H9 (cell line): ENCODE measurements at places on chromosomes 4 and X. TPM values are rescaled to one million over a fixed set of nuclear protein-coding genes. Genes with fewer than 3 reads are reported as not detected.
A peak's percentile ranks its signal among the peaks of the same experiment; 100 is the strongest.

GRCh38 chr4:137694138-137694537 lies 161.8 kb upstream of the PCDH18 start:
- DNase-seq: no peak
- no peaks in the 10 kb centered on the region for H3K27me3 ChIP-seq
- no peaks in the 10 kb centered on the region for H3K4me1 ChIP-seq
- no peak overlapping the region for H3K4me3 ChIP-seq
- H3K36me3 ChIP-seq: no peaks in the 10 kb centered on the region

The SOWAHD gene
- 0.92 and 0.98 TPM in 2 replicates for total RNA-seq

GRCh38 chr4:89847571-89848325 lies 10.8 kb upstream of the SNCA start:
- no peaks in the 10 kb centered on the region for H3K27me3 ChIP-seq
- H3K36me3 ChIP-seq: peaks cover 12% of the 10 kb centered on the region
- H3K4me3 ChIP-seq: no peak overlapping the region
- no peaks in the 10 kb centered on the region for H3K4me1 ChIP-seq
- H3K27ac ChIP-seq: no peak overlapping the region
- DNase-seq: no peak

DNA sequence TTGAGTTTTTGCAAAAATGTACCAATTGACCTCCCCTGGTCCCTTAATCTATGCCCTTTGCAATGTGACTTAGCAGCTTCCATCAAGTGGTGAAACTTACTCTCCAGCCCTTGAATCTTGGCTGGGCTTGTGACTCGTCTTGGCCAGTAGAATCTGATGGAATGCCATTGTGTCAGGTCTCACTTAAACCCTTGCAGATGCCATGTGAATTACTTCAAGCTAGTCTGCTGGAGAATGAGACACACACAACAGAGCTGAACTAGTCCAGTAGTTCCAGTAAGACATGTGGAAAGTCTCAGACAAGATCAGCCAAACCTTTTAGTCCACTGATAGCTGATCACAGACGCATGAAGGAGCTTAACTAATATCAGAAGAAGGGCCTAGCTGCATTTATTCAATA lies 567.8 kb upstream of the CPEB2 start:
- H3K4me3 ChIP-seq: no peak overlapping the region
- no peaks in the 10 kb centered on the region for H3K36me3 ChIP-seq
- H3K27ac ChIP-seq: no peak overlapping the region
- no peaks in the 10 kb centered on the region for H3K4me1 ChIP-seq
- no peak for DNase-seq

DNA sequence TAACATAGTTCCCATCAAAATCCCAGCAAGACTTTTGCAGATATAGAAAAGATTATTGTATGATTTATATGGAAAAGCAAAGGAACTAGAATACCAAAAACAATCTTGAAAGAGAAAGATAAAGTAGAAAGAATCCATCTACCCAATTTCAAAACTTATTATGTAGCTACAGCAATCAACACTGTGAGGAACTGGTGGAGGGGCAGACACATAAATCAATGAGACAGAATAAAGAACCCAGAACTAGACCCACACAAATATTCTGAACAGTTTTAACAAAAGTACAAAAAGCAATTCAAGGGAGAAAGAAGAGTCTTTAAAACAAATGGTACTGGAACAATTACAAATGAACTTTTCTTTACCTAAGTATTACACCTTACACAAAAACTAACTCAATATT lies 67.0 kb downstream of the LRBA start:
- H3K27ac ChIP-seq: no peak overlapping the region
- no peak for DNase-seq
- no peaks in the 10 kb centered on the region for H3K4me1 ChIP-seq
- H3K27me3 ChIP-seq: no peaks in the 10 kb centered on the region

DNA sequence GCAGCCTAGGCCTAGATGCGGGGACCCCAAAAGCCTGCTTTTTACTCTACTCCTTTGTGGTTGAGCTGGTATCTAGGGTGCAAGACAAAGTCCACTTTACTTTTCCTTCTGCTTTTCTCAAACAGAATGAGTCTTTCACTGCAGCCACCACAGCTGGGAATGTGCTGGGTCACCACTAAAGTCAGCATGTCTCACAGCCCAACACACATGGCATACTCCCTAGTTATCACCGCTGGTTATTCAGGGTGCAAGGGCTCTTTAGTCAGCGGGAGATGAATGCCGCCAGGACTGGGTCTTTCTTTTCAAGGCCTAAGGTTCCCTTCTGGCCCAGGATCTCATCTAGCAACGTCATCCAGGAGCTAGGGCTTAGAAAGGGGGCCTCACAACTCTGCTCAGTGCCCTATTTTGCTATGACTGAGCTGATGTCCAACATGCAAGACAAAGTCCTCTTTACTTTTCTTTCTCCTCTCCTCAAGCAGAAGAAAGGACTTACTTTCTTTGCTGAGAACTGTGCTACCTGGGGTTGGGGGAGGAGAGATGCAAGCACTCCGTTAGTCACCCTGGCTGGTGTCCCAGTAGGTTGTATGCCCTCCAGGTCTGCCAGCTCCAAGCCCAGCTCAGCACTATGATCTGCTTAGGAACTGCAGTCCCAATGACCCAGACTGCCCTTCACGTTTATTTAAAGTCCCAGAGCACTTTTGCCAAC lies 22.9 kb upstream of the STPG2 start:
- DNase-seq: no peak
- peaks cover under 1% of the 10 kb centered on the region; the same call in 1 of the 2 replicates for H3K4me1 ChIP-seq
- H3K27me3 ChIP-seq: no peaks in the 10 kb centered on the region
- H3K36me3 ChIP-seq: no peaks in the 10 kb centered on the region; the same call in 2 of the 3 replicates
- no peak overlapping the region for H3K4me3 ChIP-seq

The SPACA5 gene
- not detected in 2 replicates for total RNA-seq

GRCh38 chr4:52711834-52712250 lies 39.4 kb downstream of the ERVMER34-1 start:
- H3K27me3 ChIP-seq: no peaks in the 10 kb centered on the region
- peak overlapping the region; percentile 79 for H3K4me3 ChIP-seq
- no peak for DNase-seq
- no peak overlapping the region for H3K27ac ChIP-seq
- H3K4me1 ChIP-seq: peaks cover 15% of the 10 kb centered on the region

The EDA2R gene
- 6.6 and 8.3 TPM in 2 replicates for total RNA-seq

- no peak overlapping the region for H3K4me3 ChIP-seq
- peaks cover 3% of the 10 kb centered on the region; the same call in 1 of the 2 replicates for H3K4me1 ChIP-seq
- H3K36me3 ChIP-seq: no peaks in the 10 kb centered on the region
- DNase-seq: no peak
Observed at GRCh38 chr4:171847751-171848150, 34.5 kb downstream of the GALNTL6 start.
